Stimulated activated CD8-positive, alpha-beta memory T cell treated with anti-CD3 and anti-CD28 coated beads, Interleukin-4, amount 100 ng/mL, for 1 hour (primary cell): ENCODE measurements at places on chromosomes 13 and 19.
A peak's percentile ranks its signal among the peaks of the same experiment; 100 is the strongest.

GRCh38 chr13:32229443-32229842 lies 85.7 kb downstream of the ZAR1L start:
- no peak for DNase-seq

DNA sequence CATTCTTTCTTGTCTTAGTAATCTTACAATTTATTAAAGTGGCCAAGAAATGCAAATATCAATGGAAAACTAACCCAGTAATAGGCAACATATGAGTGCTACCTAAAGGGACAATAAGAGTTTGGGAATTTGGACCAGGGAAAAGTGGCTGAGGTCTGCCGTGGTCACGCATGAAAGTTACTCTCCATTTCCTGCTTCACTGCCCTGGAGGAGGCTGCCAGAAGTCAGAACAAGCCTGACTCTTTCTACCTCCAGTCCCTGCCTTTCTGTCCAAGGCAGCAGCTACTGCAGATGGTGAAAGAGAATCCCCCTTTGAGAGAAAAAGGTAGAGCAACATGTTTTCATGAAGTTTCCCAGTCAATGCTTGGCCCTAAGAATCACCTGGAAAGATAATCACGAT lies 201.1 kb upstream of the ARGLU1 start:
- no peak for DNase-seq

GRCh38 chr19:57934820-57935665 lies at the start of gene ZNF418:
TSS of gene ZNF418 (minus strand) at chr19:57935402. CDS start at chr19:57933822, 1,580 bp downstream.
- DNase-seq: no peak

GRCh38 chr19:12974301-12975220 lies 5.2 kb downstream of the DAND5 start:
- no peak for DNase-seq

DNA sequence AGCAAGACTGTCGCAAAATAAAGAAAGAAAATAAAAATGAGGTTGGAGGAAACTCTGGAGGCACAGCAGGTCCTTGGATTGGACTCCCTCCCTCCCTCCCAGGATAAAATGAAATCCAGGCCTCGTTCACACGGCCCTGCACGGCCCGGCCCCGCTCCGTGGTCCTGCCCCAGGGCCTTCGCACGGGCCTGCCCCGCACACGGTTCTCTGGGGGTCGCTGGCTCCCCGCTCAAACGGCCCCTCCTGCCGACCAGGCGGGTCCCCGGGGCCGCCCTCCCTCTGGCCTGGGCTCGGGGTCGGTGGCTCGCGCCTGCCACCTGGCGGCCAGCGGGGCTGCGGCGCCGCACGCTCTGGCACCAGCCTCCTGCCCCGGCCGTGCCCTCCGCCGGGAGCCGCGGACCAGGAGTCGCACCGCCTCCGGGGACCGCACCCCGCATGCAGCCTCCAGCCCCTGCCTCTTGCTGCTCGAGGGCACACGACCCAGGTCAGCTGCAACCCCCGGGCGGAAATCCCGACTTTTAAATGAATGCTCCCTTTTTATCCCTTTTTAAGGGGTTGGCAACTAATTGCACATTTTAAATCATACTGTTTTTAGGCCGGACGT lies 1.5 kb upstream of the WDR18 start:
- DNase-seq: peak; percentile 55

GRCh38 chr19:7860714-7861618 lies 13.2 kb downstream of the PRR36 start:
- DNase-seq: no peak

GRCh38 chr13:85799097-85799582 lies at the start of gene SLITRK6:
TSS of gene SLITRK6 (minus strand) at chr13:85799419. CDS start at chr13:85796508, 2,911 bp downstream.
- DNase-seq: no peak

GRCh38 chr19:45117167-45117594 lies 24.2 kb downstream of the PPP1R37 start:
- DNase-seq: no peak

DNA sequence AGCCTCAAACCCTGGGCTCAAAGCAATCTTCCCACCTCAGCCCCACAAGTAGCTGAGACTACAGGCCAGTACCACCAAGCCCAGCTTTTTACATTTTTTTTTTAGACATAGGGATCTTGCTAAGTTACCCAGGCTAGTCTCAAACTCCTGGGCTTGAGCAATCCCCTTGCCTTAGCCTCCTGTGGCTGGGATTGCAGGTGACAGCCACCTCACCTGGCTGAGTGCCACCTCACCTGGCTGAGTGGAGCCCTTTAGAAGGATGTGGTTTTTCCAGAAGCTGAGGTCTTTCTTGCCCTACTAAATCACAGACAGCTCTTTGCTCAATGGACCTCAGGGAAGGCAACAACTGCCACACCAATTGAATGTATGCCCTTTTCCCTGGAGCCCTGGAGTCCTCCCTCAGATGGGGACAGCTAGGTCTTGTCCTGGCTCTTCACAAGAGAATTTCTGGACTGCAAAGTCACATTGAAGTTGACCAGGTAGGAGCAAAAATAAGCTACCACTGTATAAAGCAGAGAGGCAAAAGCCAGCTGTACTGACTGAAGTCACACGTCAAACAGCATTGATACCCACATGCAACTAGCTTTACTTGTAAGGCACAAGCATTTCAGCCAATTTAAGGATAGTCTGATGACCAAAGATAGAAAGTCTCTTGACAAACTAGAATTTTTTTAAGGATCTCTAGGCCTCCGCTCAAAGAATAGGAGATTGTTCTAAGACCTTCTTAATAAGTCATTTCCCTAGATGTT lies 14.0 kb downstream of the PDX1 start:
- DNase-seq: no peak

GRCh38 chr19:8373867-8374813 lies 10.2 kb downstream of the ANGPTL4 start:
- no peak for DNase-seq

DNA sequence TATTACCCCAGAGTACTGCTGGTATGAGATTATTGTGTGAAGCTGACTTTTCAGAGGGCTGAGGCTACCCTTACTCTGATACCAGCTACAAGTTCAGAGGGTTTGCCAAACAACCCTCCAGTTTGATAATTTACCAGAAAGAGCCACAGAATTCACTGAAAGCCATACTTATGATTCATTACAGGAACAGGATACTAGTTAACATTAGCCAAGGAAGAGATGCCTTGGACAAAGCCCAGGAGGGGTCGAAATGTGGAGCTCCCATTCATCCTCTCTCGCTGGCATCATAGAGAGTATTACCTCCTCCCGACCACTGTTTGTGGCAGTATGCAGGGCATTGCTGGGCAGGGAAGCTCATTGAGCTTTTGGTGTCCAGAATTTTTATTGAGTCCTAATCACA lies 364.3 kb downstream of the KCNRG start:
- no peak for DNase-seq

DNA sequence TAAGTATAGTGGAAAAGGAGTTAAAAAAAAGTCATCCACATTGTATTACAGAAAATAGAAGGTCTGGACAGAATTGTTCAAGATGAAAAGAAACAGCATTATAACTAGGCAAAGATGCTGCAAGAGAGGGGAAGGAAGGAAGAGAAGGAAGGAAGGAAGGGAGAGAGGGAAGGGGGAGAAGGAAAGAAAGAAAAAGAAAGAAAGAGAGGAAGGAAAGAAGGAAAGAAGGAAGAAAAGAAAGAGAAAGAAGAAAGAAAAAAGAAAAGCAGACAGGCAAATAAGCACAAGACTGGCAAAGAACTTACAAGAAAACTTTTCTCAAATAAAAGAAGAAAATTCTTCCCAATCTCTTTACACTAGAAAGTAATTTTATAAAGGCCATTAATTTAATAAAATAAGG lies 15.1 kb upstream of the FLT1 start:
- DNase-seq: no peak

- no peak for DNase-seq
Measured at GRCh38 chr13:112198396-112199010, 131.6 kb downstream of the SOX1 start.

GRCh38 chr19:53864308-53864836 lies 3.3 kb upstream of the MYADM start:
- no peak for DNase-seq

GRCh38 chr19:57434386-57435061 lies 601 bp upstream of the ZNF749 start:
- DNase-seq: no peak

DNA sequence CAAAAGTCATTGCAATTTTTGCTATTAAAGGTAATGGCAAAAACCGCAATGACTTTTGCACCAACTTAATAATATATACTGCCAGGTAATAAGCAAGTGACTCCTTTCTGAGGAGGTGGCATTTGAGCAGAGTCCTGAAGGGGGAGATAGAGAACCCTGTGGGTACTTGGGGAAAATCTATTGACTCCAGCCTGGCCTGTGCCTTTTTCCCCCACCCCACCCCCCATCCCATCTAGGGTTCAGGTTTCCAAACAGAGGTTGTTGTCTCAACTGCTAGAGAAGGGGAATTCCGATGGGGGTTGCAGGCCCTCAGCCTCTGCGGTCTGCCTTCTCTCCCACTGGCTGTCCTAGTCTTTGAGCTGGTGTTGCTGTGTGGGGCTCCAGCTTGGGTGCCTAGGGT lies 11.5 kb downstream of the S1PR2 start:
- no peak for DNase-seq

DNA sequence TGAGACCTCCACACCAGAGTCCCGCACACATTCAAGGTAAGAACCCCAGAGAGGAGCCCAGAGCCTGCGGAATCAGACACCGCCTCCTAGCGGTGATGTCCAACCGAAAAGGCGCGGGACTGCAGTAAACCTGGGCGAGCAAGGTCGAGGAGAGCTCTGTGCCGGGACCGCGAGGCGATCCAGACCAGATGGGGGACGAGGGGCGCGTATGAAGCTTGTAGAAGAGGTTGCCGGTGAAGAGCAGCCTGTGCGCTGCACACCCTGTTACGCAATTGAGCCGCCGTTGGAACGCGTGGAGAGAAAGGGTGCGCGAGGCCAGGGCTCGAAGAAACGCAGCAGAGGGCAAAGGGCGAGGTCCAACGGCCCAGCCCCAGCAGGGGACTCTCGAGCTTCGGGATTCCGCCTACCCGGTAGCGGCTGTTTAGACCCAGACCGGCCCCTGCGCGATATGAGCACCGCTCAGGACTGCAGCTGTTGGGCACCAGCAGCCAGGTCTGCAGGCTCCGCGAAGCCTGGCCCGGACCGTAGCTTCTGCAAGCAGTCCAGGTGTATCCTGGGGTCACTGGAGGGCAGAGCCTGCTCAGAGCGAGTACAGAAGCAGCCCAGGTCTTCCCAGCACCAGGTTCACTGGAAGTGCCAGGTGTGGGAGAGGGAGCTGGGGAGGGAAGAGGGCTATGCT lies 65.9 kb upstream of the ZNF599 start:
- no peak for DNase-seq
